ENCODE measurements at places on chromosomes 5 and 9.

DNA sequence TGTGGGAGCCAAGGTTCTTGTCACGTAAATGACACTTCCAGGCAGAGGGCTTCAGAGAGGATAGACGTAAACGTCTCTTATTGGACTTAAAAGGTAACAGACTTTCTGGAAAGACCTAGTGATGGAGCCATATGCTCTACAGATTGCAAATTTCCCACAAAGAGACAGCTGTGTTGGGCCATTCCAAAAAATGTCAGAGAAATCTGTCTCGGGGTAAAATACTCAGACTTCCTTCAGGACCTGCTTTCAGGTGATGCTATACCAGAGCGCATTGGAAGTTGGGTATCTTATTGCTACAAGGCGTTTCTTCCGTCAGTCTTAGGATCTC lies 29.2 kb downstream of the PROP1 start:
- no peak for DNase-seq

DNA sequence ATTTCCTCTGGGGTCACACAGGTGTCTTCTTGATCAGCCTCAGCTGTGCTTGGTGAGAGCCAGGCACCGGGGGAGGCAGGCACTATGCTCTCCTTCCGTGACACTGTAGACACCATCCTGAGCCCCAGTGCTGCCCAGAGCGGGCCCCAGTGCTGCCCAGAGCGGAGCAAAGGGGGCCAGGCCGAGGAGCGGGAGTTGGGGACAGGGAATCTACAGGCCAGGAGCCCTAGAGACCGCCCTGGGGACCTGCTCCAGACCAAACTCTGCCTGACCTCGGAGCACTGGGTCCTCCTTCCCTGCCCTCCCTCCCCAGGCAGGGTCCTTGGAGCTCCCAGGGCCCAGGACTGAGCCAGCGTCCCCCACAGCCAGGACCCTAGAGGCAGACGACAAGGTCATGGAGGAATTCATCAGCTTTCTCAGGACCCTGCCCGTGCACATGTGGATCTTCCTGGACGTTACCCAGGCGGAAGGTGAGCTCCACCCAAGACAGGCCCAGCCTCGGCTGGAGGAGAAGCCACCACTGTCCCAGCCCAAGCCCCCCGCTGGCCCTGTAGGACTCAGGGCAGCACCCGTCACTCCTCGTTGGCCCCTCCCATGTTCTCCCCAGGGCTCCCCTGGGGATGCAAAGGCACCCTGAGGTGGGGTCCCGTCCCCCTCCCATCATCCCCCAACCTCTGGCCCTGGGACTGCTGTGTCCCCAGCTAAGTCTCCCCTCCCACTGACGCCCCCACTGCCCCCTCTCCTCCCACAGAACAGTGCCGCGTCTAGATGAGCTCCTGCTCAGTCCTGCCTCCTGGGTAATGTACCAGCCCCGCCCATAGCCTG lies 30.2 kb downstream of the PAEP start:
- no peak for DNase-seq

DNA sequence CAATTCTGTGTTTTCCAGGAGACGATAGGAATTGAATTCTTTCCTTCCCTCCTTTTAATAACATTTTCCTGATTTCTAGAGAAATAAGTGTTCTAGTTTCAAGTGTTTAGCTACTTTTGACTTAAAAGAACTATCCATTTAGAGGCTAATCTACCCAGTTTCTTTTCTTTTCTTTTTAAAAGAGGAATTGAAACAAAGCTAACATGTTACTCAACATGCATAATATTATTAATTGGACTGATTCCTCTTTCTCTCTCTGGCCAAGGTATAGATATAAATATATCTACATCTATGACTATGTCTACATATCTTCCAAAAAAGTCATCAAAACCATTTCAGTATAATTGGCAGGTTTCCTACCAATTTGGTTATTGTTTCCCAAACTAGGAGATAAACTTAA lies 309.8 kb downstream of the TRPM3 start:
- DNase-seq: no peak

DNA sequence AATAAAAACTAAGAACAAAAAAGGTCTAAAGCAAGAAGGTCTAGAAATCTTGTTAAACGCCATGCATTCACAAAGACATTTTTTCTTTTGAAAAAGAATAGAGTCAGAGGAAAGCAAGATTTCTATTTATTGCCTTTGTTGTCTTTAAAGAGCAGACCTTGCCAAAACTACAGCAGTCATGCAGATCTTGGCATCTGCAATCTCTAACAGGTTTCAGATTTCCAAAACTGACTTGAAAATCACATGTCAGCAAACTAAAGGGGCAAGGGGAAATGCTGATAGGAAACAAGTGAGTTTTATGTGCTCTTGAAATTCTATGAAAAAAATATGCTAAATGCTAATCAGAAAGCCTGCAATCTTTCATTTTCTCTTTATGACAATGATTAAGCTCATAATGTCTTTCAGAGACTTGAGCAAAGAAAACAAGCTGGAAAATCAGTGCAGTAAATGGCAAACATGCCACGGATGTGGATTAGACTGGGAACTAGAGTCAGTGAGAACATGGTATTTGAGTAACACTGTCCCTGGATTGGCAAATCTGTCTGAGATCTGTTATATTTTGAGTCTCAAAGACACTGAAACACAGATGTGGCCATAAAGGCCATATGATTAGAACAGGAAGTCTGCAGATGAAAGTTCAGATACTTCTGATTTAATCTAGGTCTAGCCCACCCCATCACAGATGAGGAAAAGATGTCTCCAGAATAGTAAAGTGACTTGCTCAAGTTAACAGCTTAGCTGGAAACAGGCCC lies 361.4 kb upstream of the RPS23 start:
- DNase-seq: no peak

- DNase-seq: no peak
Measured at GRCh38 chr9:110059461-110059860, 148.5 kb downstream of the C9orf152 start.

- no peak for DNase-seq
Measured at GRCh38 chr5:176529116-176529740, 8.0 kb downstream of the RNF44 start.

DNA sequence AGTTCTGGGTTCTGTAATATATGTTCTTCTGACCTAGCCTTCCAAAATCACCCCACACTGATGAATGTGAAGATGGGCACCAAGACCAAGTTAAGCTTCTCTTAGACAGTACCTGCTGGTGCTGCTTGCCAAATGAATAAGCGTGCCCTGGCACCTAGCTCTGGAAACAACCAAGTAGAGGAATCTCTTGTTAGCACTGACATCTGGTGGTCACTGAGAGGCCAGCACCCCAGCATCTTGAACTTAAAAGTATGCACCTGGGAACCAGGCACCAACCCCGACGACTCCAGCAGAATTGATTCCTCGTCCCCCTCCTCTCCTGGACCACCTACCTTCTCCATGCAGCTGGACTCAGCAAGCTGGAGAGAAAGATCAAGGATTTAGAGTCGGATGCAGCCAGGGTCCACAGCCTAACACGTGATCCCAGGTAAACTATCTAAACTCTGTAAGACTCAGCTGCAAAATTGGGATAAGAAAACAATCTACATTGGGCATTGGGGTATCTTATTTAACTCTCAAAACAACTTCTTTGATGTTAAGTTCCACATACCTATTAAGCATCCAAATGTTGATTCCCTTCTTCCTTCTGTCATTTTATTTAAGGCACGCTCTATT lies 89.8 kb downstream of the SLC1A3 start:
- DNase-seq: peak; percentile 27

DNA sequence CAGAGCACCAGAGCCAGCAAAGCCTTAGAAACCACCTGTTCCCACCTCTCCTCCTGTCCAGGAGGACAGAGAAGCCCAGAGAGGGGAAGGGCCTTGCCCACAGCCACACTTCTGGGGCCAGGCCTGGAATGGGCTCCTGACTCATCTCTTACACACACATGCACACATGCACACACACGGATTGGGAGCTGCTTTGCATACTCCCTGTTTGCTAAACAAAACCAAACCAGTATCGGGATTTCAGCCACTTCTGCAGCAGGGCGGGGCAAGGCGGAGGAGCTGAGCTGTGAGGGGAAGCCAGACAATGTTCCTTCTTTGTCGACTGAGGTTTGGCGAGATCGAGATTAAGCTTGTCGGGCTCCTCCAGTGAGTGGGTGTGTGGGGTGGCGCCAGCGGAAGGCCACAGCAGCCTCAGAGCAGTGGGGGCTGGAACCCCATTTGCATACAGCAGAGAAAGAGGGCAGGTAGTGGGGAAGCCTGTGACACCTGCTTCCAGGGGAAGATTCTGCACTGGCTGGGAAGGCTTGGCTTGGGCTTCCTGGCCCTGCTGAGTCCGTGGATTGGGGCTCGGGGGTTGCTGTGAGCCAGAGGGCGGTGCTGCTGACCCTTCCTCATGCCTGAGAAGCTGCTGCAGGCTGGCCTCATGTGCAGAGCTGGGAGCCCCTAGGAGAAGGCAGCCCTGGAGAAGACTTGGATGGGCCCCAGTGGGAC lies 16.1 kb downstream of the GFI1B start:
- DNase-seq: no peak

- DNase-seq: no peak
Measured at GRCh38 chr9:94995048-94995693, 268.7 kb downstream of the AOPEP start.

- peak; percentile 5 for DNase-seq
Measured at GRCh38 chr9:38641985-38642864, 21.8 kb upstream of the ANKRD18A start.

DNA sequence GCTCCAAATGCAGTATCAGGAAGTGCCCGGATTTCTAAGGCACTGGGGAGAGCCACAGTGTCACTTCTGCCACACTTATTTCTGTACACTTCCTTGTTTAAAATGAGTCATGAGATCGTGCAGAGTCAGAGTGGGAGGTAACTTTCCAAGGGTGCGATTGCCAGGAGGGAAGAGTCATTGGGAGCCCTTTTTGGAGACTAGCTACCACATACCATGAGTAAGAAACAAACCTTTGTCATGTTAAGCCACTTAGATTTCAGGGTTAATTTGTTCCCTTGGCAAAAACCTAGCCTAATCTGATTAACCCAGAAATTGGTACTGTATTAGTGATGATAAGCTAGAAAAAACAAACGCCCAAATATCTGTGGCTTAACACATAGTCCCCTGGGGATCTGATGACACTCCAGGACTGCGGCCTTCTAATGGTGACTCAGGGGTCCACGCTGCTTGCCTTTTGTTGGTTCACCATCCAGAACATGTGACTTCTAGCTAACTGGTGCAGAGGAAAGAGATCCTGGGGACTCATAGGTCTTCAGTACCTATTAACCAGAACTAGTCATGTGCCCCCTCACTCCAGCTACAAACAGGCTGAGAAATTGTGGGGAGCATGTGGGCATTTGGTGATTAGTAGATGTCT lies 48.6 kb upstream of the TLE1 start:
- DNase-seq: no peak

- no peak for DNase-seq
Measured at GRCh38 chr5:90601468-90601867, 42.9 kb downstream of the ADGRV1 start.

- DNase-seq: no peak
Measured at GRCh38 chr5:158731014-158731413, 368.7 kb downstream of the EBF1 start.

DNA sequence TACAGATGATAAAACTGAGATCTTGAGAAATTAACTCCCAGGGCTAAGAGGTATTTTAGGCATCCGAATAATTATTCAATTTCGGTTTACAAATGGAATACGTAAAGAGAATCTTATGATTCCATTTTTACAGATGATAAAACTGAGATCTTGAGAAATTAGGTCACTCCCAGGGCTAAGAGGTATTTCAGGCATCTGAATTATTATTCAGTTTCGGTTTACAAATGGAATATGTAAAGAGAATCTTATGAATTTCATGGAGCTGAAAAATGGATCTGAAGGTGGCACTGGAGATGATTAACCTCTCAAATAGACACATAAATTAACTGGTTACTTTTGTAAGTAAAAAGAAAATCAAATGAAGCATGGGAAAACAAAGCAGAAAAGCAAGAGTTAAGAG lies 44.2 kb downstream of the FGF1 start:
- no peak for DNase-seq

GRCh38 chr5:37905230-37905629 lies 65.4 kb upstream of the GDNF start:
- no peak for DNase-seq

- no peak for DNase-seq
Measured at GRCh38 chr5:174678107-174678506, 46.3 kb upstream of the MSX2 start.

GRCh38 chr5:10702911-10703491 lies 58.0 kb downstream of the DAP start:
- no peak for DNase-seq

DNA sequence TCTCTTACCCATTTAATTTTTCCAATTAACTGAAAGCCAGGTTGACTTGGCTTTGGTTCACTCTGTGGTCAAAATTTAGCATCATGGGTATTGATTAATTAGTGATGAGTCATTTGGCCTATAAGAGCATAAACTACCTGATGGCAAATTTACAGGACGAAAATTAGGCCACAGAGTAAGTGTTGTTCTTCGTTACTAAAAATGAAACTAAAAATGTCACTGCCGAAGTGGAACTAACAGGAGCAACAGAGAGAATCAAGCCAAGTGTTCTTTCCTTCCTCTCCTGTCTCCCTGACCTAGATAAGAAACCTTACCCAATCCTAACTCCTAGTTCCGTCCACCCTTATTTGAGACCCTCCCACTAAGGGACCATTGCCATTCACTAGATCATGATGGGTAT lies 176.9 kb downstream of the RAB3C start:
- DNase-seq: peak; percentile 43

All from CD4-positive, alpha-beta T cell treated with Interleukin-4 for 1 hour (primary cell).